ENCODE measurements at places on chromosomes 2 and 18.

- no peak for DNase-seq
These were observed 266.7 kb upstream of the KLHL29 start for GRCh38 chr2:23118313-23118712.

DNA sequence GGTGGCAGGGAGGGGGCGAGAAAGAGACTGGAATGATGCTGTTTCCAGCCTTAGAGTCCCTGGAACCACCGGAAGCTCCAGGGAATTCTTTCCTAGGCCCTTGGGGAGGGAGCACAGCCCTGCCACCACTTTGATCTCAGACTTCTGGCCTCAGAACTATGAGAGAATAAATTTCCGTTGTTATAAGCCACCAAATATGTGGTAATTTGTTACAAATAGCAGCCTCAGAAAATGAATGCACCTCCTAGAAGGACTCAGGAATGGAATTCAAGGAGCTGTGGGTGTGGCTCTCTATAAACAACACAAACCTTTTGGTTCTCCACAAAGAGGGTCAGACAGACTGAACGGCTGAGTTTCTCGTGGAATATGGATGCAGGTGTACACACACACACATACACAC, 144.5 kb downstream of the ACKR3 start:
- no peak for DNase-seq

- no peak for DNase-seq
These were observed 77.1 kb downstream of the SPIRE1 start for GRCh38 chr18:12580630-12581342.

GRCh38 chr2:235642446-235643098, 148.7 kb downstream of the AGAP1 start:
- no peak for DNase-seq

DNA sequence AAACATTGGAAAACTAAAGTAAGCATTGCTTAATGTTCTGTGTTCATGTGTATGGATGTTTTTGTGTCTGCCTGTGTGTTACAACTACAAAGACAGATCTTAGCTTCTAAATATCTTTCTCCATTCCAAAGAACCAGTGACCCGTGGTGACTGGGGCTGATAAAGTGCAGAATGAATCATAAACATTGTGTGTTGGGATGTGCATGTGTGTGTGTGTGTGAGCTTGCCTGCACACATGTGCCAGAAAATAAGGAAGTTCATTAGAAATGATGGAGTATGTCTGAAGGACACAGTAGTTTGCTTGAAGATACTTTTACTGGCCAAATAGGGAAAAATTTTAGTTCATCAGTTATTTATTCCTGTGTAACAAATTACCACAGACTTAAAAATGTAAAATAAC, 756.6 kb upstream of the CELF4 start:
- no peak for DNase-seq

DNA sequence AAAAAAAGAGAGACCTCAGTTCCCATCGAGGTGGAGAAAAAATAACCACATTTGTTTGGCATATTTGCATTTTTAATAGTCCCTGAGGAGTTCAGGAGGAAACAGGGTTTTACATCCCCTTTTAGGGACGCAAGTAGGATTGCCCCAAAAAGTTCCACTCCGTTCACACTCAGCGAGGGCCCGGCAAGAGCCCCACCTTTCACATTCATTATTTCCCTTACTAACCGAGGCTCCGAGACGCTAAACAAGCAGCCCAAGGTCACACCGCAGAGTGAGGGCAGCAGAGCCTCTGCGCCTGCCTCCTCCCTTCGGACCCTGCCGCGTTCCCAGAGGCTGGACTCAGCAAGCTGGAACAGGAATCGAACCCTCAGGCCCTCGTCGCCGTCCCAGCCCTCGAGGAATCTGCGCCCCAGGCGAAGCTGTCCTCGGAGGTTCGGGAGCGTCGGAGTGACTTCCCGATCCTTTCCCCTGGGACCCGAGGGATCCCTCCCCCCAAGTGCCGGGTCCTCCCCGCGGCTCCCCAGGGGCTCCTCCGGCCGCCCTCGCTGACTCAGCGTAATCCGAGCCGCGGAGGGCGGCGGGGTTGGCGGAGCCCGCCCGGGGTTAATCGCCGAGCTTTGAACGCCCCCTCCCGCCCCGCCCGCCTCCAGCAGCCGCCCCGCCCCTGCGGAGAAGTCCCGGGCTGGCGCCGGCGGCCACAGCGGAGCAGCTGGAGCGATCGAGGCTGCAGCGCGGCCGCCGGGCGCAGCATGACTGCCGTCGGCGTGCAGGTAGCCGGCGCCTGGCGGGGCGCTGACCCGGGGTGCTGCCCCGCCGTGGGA, at the start of gene TMEM37:
Gene TMEM37 (plus strand): TSS at position 700 of the 821 bp plus-strand sequence. CDS start 50 bp downstream, at position 750.
- no peak for DNase-seq

GRCh38 chr18:11834772-11835171, 16.4 kb upstream of the CHMP1B start:
- no peak for DNase-seq

- no peak for DNase-seq
These were observed 96.2 kb upstream of the EPAS1 start for GRCh38 chr2:46200861-46201605.

GRCh38 chr18:57084331-57085271, 62.3 kb upstream of the BOD1L2 start:
- DNase-seq: no peak

DNA sequence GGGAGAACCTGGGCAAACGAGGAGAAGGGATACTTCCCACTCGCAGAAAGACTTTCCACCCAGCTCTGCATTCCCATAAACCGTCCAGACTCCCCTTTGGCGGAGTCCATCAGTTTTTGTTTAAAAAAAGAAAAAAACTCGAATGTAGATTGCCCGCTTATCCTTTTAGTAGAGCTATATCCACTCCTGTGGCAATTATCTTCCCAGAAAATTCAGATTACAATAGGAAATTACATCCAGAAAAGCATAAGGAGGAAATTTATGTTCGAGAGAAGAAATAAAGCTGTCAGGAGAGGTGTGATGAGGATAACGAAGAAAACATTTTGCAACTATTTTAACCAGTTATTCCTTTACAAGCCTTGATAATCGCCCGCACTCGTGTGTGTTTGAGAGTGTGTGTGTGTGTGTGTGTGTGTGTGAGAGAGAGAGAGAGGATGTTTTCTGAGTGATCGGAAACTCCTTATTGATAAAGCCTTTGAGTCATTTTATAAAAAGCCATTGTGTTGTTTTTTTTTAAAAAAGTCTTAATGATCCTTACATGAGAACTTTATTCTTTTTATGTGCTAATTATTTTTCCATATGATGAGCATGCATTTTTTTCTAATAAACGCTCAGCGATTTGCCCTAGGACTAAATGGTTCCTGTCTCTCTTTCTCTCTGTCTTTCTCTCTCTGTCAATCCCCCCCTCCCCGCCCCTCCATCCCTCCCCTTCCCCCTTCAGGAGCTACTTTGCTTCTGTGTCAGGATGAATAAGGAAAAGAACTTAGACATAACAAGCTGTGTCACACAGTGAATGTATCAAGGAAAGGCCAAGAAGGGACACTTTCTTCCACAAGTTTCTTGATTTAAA, 1.1 kb upstream of the PPP3R1 start:
- no peak for DNase-seq

GRCh38 chr2:159199761-159200465, 86.6 kb downstream of the WDSUB1 start:
- no peak for DNase-seq

DNA sequence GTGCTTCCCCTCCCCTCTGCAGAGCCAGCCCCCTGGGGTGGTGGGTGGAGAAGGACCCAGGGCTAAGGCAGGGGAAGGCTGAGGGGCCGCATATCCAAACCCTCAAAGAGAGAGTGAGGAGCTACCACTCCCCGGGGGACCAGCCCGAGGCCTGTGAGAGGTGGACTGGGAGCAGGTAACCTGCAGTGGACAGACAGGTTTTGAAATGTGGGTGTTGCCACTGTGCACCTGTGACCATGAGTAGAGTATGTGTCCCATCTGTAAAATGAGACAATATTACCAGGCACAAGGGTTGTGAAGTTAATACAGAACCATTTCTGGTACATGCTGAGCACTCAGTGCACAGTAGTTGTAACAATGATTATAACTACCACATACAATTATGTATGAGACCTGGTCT, 51.2 kb upstream of the POMC start:
- DNase-seq: no peak

DNA sequence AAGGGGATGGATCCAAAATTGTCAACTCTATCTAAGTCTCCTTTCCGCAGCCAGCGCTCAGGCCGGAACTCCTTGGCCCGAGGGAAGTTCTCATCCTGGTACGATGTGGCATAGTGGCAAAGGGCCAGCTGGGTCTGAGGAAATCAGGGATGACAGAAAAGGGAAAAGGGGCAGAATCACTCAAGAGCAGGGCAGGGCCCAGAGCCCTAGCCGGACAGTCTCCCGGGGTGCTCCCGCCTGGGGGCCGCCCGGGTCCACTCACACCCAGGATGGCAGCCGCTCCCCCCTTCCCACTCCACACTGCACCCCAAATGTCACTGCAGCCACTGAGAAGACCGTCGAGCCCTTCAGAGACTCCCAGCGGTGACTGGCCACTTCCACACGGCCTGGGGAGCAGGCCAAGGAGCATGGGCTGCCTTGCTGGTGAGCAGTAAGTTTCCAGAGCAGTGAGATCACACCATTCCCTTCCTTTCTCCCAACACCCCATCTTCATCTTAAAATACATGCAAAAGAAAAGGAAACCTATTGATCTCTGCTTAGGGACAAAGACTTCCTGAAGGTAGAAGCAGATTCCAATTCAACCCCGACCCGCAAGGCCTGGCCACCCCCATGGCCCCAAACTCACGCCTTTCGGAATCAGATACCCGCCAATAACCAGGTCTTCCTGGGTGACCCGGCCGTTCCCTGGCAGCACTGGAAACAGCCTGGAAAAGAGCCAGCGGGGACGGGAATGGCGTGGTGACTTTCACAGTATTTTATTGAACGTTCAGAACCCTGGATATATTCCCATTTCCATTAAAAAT, 26.7 kb downstream of the CYP27C1 start:
- no peak for DNase-seq

- DNase-seq: no peak
These were observed at the start of gene EVA1A for GRCh38 chr2:75560768-75561565. Gene EVA1A, minus strand, starts transcription at chr2:75560939. Its CDS starts 42,799 bp downstream, at chr2:75518140.

DNA sequence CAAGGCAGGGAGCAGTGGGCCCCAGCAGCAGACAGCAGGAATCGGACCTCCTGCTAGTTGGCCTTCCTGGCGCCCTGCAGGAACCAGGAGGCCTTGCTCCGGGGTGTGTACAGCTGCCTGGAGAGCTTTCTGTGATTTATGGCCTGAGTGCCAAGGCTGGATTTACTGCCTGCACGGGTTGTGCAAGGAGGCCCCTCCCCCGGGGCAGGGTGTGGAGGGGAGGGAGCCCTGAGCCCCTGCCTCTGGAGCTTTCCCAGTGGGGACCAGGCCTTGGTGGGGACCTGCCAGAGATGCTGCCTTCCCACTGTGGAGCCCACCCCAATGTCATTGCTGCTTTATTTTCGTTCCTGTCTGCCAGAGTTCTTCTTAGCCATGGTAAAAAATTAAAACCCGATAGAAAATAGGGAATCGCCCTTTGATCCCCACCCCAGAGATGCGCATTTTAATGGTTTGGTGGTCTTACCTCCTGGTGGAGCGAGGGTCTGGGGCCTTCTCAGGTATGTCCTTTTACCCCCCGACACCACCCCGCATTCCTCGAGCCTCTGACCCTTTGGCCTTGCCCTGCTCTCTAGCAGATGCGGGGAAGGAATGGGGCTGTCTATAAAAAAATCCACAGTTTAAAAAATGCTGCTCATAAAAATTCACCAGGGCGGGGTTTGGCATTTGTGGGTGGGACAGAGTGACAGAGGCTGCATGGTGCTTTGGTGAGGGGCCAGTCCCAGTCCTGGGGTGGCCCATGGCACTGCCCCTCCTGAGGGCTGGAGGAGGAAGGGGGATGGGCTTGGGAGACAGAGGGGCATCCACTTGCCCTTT, 6.9 kb upstream of the RALB start:
- DNase-seq: no peak

DNA sequence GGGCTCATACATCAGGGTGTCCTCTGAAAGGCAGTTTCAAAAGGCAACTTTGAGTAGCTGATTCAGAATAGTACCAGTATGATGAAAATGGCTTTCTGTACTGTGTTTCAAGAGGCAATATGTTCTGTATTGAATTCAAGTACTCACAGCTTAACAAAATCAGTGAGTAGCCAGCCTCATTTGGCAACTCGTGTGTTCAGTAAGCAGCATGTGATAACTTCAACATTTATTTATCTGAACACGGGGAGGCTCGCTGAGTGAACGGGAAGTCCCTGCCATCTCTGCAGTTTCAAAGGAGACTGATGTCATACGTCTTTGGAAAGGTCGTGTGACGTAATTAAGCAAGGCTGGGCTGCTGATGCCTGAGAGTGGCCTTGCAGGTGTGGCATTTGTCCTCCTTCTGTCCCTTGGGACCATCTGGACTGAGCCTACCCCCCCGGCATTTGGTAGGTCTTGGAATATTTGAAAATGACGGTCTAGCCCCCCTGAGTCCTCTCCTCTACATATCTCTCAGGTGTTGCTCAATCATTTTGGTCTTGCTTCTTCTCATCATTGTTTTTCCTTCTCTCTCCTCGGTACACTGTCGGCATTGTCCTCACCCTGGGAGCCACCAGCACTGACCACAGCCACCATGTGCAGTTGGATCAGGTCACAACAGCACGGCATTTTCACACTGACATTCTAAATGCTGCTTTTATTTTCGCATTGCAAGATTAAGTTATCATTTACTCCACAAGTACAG, 62.8 kb downstream of the SMIM21 start:
- no peak for DNase-seq

All from stimulated activated effector memory CD8-positive, alpha-beta T cell treated with anti-CD3 and anti-CD28 coated beads, Interleukin-12 subunit alpha, Interleukin-12 subunit beta, amount 100 ng/mL, for 72 hours (primary cell).